ENCODE measurements at places on chromosomes 16 and 17.

DNA sequence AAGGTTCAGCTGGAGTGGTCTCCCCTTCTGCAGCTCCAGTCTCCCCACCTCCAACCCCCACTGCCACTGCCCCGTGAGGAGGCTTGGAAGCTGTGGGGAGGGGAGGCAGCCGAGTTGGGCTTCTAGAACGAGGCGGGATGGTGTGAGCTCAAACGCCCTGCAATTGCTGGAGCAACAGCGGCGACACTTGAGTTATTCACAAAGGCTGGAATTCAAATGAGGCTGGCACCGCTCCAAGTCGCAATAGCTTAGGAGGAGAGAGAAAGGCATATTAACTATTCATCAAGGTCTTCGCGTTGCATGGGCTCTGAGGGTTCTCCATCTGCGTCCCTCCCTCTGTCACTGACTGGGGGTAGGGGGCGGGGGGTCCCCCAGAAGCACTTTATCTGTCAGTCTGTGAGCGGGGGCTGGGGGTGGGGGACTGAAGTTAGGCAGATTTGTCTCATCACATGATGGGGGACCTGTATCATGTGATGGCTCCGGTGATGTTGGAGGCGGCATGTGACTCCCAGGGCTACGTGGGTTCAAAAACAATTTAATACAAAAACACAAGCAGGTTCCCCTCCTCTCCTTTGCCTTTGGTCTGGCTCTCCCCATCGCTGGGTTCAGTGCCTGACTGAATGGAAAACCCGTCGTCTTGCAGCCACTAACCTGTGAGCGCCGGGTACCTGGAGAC is 70.5 kb downstream of the RBBP6 start:
- peak; percentile 51 for DNase-seq
- peak overlapping the region; percentile 56 for H3K27ac ChIP-seq
- H3K4me1 ChIP-seq = peaks cover 21% of the 10 kb centered on the region
- H3K27me3 ChIP-seq = peaks cover 56% of the 10 kb centered on the region

GRCh38 chr17:3558603-3559269 is 1.1 kb upstream of the TRPV3 start:
- peaks cover 1% of the 10 kb centered on the region for H3K36me3 ChIP-seq
- H3K4me3 ChIP-seq = no peak overlapping the region
- H3K27ac ChIP-seq = no peak overlapping the region

DNA sequence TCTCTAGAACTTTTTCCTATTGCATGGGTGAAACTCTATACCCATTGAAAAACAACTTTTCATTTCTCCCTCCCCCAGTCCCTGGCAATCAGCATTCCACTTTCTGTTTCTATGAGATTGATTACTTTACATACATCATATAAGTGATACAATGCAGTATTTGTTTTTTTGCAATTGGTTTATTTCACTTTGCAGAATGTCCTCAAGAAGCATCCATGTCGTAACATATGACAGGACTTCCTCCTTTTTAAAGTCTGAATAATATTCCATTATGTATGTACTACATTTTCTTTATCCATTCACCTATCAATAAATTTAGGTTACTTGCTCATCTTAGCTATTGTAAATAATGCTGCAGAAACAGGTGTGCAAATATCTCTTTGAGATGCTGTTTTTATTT is 8.8 kb downstream of the IL21R start:
- no peaks in the 10 kb centered on the region for H3K4me1 ChIP-seq
- H3K27ac ChIP-seq = no peak overlapping the region
- DNase-seq = no peak
- H3K36me3 ChIP-seq = no peaks in the 10 kb centered on the region
- peaks cover 16% of the 10 kb centered on the region for H3K27me3 ChIP-seq
- no peak overlapping the region for H3K4me3 ChIP-seq

DNA sequence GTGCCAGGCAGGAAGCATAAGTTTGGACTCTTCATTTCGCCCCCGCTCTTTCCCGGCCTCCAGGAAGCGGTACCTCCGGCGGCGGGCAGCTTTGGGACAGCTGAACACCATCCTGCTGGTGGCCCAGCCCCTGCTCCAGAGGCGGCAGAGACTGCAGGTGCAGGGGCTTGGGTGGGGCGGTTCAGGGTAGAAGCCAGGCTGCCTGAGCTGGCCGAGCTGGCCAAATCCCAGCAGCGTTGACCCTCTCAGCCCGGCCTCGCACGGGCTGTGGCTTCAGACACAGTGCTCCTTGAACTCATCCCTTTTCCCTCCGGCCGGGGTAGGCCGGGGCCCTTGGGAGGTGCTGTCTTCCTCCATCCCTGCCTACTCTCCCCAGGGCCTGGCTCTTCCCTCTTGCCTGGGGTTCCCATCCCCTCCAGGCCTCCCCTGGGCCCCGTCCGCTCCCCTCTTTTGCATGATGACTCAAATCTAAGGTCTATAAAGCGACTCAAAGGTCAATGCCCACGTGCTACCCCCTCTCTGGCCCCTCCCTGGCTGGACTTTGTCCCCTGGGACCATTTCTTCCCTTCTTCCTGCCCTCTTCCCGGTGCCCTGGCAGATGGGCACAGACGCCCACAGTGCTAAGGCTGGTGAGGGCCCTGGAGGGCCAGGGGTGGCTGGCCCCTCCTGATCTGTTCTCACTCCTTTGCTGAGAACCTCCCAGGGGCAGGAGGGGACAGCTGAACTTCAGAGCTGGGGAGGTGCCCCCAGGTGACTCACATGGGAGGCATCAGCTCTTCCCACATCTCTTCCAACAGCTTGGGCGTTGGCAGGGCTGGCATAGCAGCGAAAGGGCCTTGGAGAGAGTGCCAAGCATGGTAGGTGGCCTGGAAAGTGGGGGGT is 22.7 kb downstream of the MYO15B start:
- no peaks in the 10 kb centered on the region for H3K4me1 ChIP-seq
- DNase-seq = no peak
- H3K36me3 ChIP-seq = no peaks in the 10 kb centered on the region
- H3K27ac ChIP-seq = no peak overlapping the region
- H3K27me3 ChIP-seq = no peaks in the 10 kb centered on the region

GRCh38 chr17:37824534-37825485 is 80.0 kb upstream of the HNF1B start:
- no peaks in the 10 kb centered on the region for H3K27me3 ChIP-seq
- H3K27ac ChIP-seq = peak overlapping the region; percentile 21
- H3K36me3 ChIP-seq = no peaks in the 10 kb centered on the region
- H3K4me1 ChIP-seq = peaks cover 30% of the 10 kb centered on the region
- no peak for DNase-seq

- H3K4me3 ChIP-seq = no peak overlapping the region
- H3K27ac ChIP-seq = peak overlapping the region; percentile 53
- DNase-seq = no peak
- peaks cover 7% of the 10 kb centered on the region for H3K4me1 ChIP-seq
Measured at GRCh38 chr17:74295625-74296547, 21.9 kb downstream of the DNAI2 start.

- H3K27ac ChIP-seq = peak overlapping the region; percentile 55
- DNase-seq = no peak
- H3K27me3 ChIP-seq = no peaks in the 10 kb centered on the region
- peaks cover 31% of the 10 kb centered on the region for H3K36me3 ChIP-seq
- H3K4me3 ChIP-seq = no peak overlapping the region
- peaks cover 6% of the 10 kb centered on the region for H3K4me1 ChIP-seq
Measured at GRCh38 chr17:46212634-46213435, 19.6 kb upstream of the KANSL1 start.
